ENCODE measurements at places on chromosomes 1 and 21.

GRCh38 chr21:41170442-41170841 lies 2.5 kb downstream of the BACE2 start:
- no peak for DNase-seq

GRCh38 chr1:52668711-52669110 lies 29.4 kb downstream of the COA7 start:
- no peak for DNase-seq

GRCh38 chr1:172640111-172640510 lies 18.8 kb upstream of the FASLG start:
- no peak for DNase-seq

- no peak for DNase-seq
These were observed 947 bp upstream of the RIT1 start for GRCh38 chr1:155912056-155912536.

DNA sequence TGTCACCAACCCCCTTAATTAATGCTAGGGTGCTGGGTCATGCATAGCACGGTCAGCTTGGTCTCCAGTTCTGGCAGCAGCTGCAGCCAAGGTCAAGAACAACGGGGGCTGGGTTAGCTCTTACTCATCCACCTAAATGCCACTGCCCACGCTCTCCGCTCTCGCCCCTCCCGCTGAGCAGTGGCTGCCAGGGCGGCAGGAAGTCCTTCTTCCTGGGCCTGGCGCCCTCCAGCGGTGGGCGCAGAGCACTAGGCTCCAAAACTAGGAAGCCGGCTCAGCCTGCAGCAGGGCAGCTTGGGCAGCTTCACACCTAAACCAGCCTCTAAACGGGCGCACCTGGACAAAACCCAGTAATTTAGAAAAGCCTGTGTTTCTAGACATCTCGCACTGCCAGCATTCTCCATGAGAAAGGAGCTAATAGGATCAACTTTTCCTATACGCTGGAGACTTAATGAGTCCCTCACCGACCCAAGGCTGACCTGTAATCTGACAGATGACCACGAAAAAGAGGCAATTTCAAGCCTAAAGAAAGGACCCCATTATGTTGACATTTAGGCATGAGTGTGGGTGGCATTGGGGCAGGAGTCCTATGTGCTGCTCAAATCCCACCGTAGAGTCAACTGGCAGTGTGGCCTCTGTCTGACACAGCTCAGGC lies 78.4 kb upstream of the LRRN2 start:
- DNase-seq, result peak; percentile 8

All from fibroblast of skin of left quadriceps (primary cell).